ENCODE measurements at places on chromosomes 12 and 14. TPM values are rescaled to one million over a fixed set of nuclear protein-coding genes. Genes with fewer than 3 reads are reported as not detected.

Gene SLC5A8
- not detected for total RNA-seq

DNA sequence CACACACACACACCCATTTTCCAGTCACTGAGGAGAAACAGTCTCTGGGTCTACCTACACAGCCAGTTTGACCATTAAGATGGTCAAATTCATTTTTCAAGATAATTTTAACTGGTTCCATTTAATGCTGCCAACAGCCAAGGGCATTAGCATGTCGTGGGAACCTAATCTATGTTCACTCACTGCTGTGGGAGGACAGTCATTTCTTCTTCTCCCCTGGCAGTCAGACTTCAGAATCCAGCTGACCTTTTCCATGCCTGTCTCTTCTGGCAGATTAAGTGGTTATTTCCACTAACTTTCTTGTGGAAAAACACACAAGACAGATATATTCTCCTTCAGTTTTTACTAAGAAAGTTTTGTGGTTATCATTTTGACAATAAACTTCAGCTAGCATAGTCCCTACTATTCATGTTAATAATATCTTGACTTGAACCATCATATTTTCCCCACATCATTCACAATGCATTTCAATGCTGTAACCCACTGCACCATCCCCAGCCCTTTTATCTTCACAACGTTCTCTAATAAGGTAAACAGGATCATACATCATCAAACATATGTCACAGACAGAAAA is 82.2 kb downstream of the DAD1 start:
- peaks cover 11% of the 10 kb centered on the region for H3K36me3 ChIP-seq
- peaks cover 49% of the 10 kb centered on the region for H3K4me1 ChIP-seq
- peak overlapping the region; percentile 100 for H3K27ac ChIP-seq
- no peak for DNase-seq
- H3K27me3 ChIP-seq = no peaks in the 10 kb centered on the region
- peak overlapping the region; percentile 90 for H3K4me3 ChIP-seq

- no peak overlapping the region for H3K4me3 ChIP-seq
- H3K36me3 ChIP-seq = no peaks in the 10 kb centered on the region
- H3K4me1 ChIP-seq = peaks cover 10% of the 10 kb centered on the region
- DNase-seq = no peak
- no peak overlapping the region for H3K27ac ChIP-seq
- peaks cover 16% of the 10 kb centered on the region for H3K27me3 ChIP-seq
Measured at GRCh38 chr12:66392266-66392915, 90.1 kb downstream of the HELB start.

DNA sequence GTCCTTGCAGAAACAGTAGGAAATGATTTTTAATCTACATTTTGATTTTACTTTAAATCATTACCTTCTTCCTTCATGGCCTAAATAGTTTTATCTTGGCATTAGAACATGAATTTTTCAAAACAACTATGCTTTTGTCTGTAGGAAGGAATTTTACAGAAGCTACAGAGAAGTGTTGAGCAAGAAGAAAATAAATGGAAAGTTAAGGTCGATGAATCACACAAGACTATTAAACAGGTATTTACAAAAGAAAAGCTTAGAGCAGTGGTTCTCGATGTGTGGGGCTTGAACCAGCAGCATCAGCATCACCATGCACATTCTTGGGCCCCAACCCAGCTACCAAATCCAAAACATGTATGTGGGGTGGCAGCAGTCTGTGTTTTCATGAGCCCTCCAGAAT is 91.6 kb downstream of the KTN1 start:
- no peak for DNase-seq
- no peaks in the 10 kb centered on the region for H3K27me3 ChIP-seq
- peaks cover 4% of the 10 kb centered on the region for H3K36me3 ChIP-seq
- peaks cover 5% of the 10 kb centered on the region for H3K4me1 ChIP-seq

- H3K27me3 ChIP-seq = no peaks in the 10 kb centered on the region
- peak overlapping the region; percentile 94 for H3K4me3 ChIP-seq
Measured at GRCh38 chr12:111407377-111408115, 1.8 kb downstream of the SH2B3 start.
